Kidney (tissue), 22 donors: ENCODE measurements at places on chromosomes 1 and 21. TPM values are rescaled to one million over a fixed set of nuclear protein-coding genes. Genes with fewer than 3 reads are reported as not detected.

- no peak for DNase-seq
- no peak overlapping the region for H3K27ac ChIP-seq
- H3K27me3 ChIP-seq: no peaks in the 10 kb centered on the region
- H3K36me3 ChIP-seq: no peaks in the 10 kb centered on the region
- no peaks in the 10 kb centered on the region for H3K4me1 ChIP-seq
- H3K4me3 ChIP-seq: no peak overlapping the region
These were observed 15.3 kb upstream of the C1orf185 start for GRCh38 chr1:51086496-51087271.

DNA sequence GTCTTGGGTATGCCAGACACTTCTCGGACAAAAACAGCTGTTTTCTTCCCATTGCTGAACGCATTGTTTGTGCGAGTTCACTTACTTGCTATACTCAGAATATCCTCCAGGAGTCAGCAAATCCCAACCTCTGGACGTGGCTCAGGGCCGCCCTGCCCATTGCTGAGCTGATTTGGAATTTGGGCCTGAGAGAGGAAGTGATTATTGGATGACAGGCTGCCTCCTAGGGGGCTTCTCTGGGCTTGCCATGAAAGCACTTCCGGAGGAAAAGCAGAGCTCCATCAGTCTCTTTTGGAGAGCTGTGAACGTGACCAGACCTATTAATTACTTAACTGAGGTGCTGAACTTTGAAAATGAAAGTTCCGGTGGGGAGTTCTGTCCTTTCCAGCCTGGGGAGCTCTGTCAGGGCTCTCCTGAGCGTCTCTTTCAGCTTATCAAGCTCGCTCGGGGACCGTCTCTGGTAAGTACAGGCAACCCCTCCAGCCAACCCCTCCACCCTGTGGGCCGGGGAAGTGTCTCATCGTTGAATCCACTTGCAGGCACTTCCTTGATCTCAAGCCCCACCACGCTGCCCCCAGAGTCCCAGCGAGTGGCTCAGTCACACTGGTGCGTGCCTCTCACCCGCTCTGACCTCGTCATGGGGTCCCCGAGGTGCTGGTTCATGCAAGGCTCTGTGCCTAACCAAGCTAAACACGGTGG lies 76.9 kb downstream of the CLIC6 start:
- H3K27ac ChIP-seq: no peak overlapping the region
- H3K4me1 ChIP-seq: peaks cover 5% of the 10 kb centered on the region
- peak; percentile 79 for DNase-seq
- H3K36me3 ChIP-seq: no peaks in the 10 kb centered on the region
- no peaks in the 10 kb centered on the region for H3K27me3 ChIP-seq

DNA sequence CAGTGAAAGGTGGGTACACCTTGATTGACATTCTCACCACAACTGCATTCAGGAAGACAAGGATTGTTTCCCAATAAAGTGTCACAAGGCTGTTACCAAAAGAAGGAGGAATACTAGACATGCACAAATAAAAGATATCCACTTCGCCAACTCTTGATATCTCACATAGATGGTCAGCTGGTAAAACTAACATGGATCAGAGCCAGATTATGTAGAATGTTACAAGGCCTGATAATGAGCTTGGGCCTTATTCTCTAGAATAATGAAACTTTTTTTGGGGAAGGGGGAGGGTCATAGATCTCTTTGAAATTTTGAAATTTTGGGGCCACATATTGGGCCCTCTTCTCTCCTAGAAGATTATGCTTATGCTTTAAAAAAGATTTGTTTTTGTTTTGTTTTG lies 24.9 kb downstream of the RAP1A start:
- H3K36me3 ChIP-seq: no peaks in the 10 kb centered on the region
- no peak overlapping the region for H3K27ac ChIP-seq
- peaks cover 9% of the 10 kb centered on the region for H3K4me1 ChIP-seq
- no peak overlapping the region for H3K4me3 ChIP-seq
- DNase-seq: no peak

GRCh38 chr1:110460253-110461220 lies 9.6 kb downstream of the PROK1 start:
- H3K27me3 ChIP-seq: no peaks in the 10 kb centered on the region
- H3K36me3 ChIP-seq: no peaks in the 10 kb centered on the region
- no peak overlapping the region for H3K27ac ChIP-seq
- no peak overlapping the region for H3K4me3 ChIP-seq

GRCh38 chr1:222028116-222028515 lies 286.2 kb upstream of the DUSP10 start:
- DNase-seq: no peak
- no peak overlapping the region for H3K4me3 ChIP-seq
- no peaks in the 10 kb centered on the region for H3K36me3 ChIP-seq
- H3K4me1 ChIP-seq: no peaks in the 10 kb centered on the region
- H3K27me3 ChIP-seq: no peaks in the 10 kb centered on the region

GRCh38 chr1:181296180-181296579 lies 187.1 kb upstream of the CACNA1E start:
- H3K27ac ChIP-seq: no peak overlapping the region
- H3K27me3 ChIP-seq: no peaks in the 10 kb centered on the region
- H3K36me3 ChIP-seq: no peaks in the 10 kb centered on the region
- DNase-seq: no peak
- H3K4me3 ChIP-seq: no peak overlapping the region
- H3K4me1 ChIP-seq: no peaks in the 10 kb centered on the region

GRCh38 chr1:234971586-234972297 lies 156.9 kb downstream of the TOMM20 start:
- no peaks in the 10 kb centered on the region for H3K27me3 ChIP-seq
- peak; percentile 21 for DNase-seq
- H3K36me3 ChIP-seq: no peaks in the 10 kb centered on the region
- peaks cover 30% of the 10 kb centered on the region for H3K4me1 ChIP-seq
- H3K27ac ChIP-seq: peak overlapping the region; percentile 90

- DNase-seq: no peak
- H3K27ac ChIP-seq: no peak overlapping the region
- no peaks in the 10 kb centered on the region for H3K27me3 ChIP-seq
- H3K36me3 ChIP-seq: no peaks in the 10 kb centered on the region
These were observed 43.0 kb upstream of the ADAMTS1 start for GRCh38 chr21:26888256-26888655.

- no peaks in the 10 kb centered on the region for H3K27me3 ChIP-seq
- no peak overlapping the region for H3K4me3 ChIP-seq
- no peaks in the 10 kb centered on the region for H3K36me3 ChIP-seq
- H3K4me1 ChIP-seq: no peaks in the 10 kb centered on the region
These were observed 23.0 kb upstream of the SLC1A7 start for GRCh38 chr1:53165408-53165961.

GRCh38 chr21:29346281-29346680 lies 47.6 kb downstream of the BACH1 start:
- H3K4me3 ChIP-seq: no peak overlapping the region
- H3K27me3 ChIP-seq: no peaks in the 10 kb centered on the region
- H3K36me3 ChIP-seq: peaks cover 4% of the 10 kb centered on the region
- peaks cover 13% of the 10 kb centered on the region for H3K4me1 ChIP-seq
- H3K27ac ChIP-seq: no peak overlapping the region

GRCh38 chr1:204172404-204173029 lies 6.4 kb upstream of the REN start:
- H3K27me3 ChIP-seq: no peaks in the 10 kb centered on the region
- H3K36me3 ChIP-seq: no peaks in the 10 kb centered on the region
- H3K4me3 ChIP-seq: no peak overlapping the region
- no peak for DNase-seq

DNA sequence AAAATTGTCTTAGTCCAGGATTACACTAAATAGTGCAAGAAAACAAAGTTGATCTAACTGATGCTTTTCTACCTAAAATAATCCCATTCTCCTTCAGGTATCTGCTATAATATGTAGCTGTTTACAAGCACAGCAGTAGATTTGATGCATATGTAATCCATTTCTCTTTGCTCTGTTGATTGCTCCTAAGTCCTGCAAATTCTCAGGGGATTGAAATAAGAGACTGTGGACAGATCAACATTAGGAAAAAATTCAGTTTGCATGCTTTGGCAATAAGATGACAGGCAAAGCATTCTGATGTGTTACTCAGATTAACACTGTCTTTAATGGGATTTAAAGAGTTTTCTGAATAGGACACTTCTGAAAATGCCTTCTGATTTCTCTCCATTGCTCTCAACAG lies 34.7 kb downstream of the RNF11 start:
- H3K36me3 ChIP-seq: no peaks in the 10 kb centered on the region
- H3K4me3 ChIP-seq: no peak overlapping the region
- no peaks in the 10 kb centered on the region for H3K4me1 ChIP-seq

DNA sequence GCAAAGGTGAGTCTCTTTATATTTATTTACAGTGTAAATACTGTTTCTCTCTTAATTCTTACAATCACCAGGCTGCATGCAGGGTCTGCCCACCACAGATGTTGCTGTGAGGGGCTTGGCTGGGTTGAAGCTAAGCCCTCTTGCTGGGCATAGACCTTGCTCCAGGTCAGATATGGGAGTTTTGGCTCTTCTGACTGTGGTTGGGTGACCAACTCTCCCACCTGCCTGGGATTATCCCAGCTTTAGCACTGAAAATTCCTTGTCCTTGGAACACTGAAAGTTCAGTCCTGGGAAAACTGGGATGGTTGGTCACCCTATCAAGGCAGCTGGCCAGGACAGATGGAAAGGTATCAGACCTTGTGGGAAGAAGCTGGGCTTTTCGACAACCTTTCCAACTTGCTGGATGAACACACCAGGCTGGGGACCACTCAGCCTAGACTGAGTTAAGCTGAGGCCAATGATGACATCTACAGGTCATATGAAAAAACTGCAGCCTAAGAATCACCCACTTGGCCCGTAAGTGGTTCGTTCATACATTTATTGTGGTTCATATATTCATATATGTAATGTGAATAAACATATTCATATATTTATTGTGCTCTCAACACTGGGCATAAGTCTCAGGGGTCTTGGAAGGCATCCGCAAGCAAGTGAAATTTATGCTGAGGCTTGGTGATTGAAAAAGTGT lies 26.6 kb upstream of the HPDL start:
- no peaks in the 10 kb centered on the region for H3K36me3 ChIP-seq
- no peaks in the 10 kb centered on the region for H3K4me1 ChIP-seq
- DNase-seq: peak; percentile 64
- no peak overlapping the region for H3K27ac ChIP-seq

GRCh38 chr1:246178717-246179311 lies 328.3 kb downstream of the SMYD3 start:
- DNase-seq: no peak
- no peaks in the 10 kb centered on the region for H3K36me3 ChIP-seq
- H3K27me3 ChIP-seq: no peaks in the 10 kb centered on the region
- H3K4me1 ChIP-seq: no peaks in the 10 kb centered on the region
- H3K4me3 ChIP-seq: no peak overlapping the region

DNA sequence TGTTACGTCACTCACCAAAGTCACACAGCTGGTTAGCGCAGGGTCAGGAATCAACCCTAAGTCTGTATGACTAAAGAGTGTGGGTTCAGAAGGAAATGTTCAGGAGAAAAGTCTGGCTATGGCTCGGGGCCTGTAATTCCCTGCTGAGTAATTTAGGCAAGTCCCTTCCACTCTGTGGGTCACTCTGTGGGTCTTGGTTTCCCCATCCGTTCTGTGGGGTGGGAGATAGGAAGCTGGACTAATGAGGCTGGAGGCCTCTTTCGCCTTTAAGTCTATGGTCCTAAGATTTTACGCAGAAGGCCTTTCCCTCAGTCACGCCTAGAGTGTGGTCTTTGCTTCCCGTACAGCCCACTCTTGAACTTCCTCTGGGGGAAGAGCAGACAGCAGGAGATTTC lies 14.3 kb upstream of the MED18 start:
- peaks cover 4% of the 10 kb centered on the region for H3K4me1 ChIP-seq
- no peaks in the 10 kb centered on the region for H3K36me3 ChIP-seq
- DNase-seq: peak; percentile 4
- no peak overlapping the region for H3K4me3 ChIP-seq
- H3K27me3 ChIP-seq: no peaks in the 10 kb centered on the region

GRCh38 chr1:55150880-55151588 lies 64.1 kb downstream of the USP24 start:
- no peaks in the 10 kb centered on the region for H3K4me1 ChIP-seq
- peaks cover 40% of the 10 kb centered on the region for H3K36me3 ChIP-seq
- no peaks in the 10 kb centered on the region for H3K27me3 ChIP-seq
- H3K4me3 ChIP-seq: no peak overlapping the region
- no peak for DNase-seq

DMBX1 gene
- polyA plus RNA-seq: not detected

NEGR1 gene
- 3.0 TPM for polyA plus RNA-seq

FMO4 gene
- 25.8 TPM for polyA plus RNA-seq

ATXN7L2 gene
- polyA plus RNA-seq: 5.7 TPM

GPR37L1 gene
- polyA plus RNA-seq: not detected

RGS4 gene
- 2.0 TPM for polyA plus RNA-seq

TRIM63 gene
- 3.3 TPM for polyA plus RNA-seq

CCDC17 gene
- 1.0 TPM for polyA plus RNA-seq
